ENCODE measurements at places on chromosomes 7 and 10.

- no peak for DNase-seq
Observed at GRCh38 chr7:158414002-158414401, 173.6 kb downstream of the PTPRN2 start.

DNA sequence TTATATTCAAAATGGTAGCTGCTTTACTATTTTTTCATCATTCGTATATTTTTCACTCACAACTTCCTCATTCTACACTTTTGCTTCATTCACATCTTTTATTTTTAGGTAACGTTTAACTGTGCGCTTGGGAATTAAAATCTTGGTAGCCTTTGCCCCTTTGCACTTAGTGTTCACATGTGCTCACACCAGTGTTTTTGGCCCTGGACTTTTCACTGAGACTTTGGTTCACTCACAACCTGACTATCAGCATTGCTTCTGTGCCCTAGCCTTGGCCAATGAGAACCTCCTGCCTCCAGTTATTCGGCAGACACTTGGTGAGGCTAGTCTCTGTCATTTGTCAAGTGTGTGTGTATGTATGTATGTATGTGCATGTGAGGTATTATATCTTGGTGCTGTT is 596.9 kb downstream of the SORCS1 start:
- DNase-seq: no peak

GRCh38 chr10:71431239-71432100 is 34.8 kb downstream of the CDH23 start:
- no peak for DNase-seq

GRCh38 chr10:6590100-6590499 is 10.0 kb upstream of the PRKCQ start:
- no peak for DNase-seq

DNA sequence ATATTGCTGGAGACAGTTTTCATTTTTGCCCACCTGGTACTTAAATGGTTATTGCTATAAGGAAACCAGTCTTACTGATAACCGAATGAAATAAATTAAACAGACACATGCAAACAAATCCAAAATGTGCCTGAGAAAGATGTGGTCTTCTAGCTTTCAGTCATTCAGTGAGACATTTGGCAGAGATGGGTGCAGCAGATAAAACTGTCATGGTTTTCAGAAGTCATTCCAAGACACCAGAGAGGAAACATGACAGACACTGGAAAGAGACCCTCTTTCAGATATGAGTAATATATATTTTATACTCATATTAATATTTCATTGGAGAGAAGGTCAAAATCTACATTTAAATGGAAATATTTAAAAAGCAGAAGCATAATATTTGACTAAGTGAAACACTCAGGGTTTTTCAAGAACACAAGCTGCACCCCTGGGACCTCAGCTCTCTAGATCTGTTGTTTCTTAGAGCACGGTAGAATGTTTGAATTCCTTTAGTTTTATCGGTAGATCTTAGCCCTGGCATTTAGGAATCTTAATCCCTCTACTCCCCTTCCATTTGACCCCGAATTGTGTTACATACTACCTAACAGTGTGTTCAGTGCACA is 246.1 kb downstream of the AUTS2 start:
- no peak for DNase-seq

DNA sequence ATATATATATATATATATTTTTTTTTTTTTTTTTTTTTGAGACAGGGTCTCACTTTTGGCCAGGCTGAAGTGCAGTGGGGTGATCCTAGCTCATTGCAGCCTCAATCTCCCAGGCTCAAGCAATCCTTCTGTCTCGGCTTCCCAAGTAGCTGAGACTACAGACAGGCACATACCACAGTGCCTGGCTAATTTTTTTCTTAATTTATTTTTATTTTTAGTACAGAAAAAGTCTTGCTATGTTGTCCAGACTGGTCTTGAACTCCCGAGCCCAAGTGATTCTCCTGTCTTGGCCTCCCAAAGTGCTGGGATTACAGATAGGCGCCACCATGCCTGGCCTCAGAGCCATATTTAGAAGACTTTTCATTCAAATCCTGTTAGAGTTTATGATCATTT is 79.6 kb downstream of the PRTFDC1 start:
- no peak for DNase-seq

DNA sequence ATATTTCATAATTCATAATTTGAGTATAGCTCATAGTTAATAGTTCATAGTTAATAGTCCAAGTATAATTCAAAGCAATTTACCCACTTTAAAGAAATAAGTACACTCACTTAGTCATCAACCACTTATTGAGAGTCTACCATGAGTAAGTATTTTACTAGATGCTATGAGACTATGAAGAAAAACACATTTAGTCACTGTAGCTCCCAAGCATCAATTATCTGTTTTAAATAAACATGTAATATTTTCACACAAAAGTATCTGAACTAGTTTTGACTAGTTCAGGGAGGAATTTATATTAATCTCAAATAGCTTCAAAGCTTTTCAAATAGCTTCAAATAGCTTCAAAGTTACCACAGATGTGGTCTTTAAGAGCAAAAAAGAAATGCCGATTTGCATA is 119.2 kb downstream of the ANK3 start:
- DNase-seq: no peak

DNA sequence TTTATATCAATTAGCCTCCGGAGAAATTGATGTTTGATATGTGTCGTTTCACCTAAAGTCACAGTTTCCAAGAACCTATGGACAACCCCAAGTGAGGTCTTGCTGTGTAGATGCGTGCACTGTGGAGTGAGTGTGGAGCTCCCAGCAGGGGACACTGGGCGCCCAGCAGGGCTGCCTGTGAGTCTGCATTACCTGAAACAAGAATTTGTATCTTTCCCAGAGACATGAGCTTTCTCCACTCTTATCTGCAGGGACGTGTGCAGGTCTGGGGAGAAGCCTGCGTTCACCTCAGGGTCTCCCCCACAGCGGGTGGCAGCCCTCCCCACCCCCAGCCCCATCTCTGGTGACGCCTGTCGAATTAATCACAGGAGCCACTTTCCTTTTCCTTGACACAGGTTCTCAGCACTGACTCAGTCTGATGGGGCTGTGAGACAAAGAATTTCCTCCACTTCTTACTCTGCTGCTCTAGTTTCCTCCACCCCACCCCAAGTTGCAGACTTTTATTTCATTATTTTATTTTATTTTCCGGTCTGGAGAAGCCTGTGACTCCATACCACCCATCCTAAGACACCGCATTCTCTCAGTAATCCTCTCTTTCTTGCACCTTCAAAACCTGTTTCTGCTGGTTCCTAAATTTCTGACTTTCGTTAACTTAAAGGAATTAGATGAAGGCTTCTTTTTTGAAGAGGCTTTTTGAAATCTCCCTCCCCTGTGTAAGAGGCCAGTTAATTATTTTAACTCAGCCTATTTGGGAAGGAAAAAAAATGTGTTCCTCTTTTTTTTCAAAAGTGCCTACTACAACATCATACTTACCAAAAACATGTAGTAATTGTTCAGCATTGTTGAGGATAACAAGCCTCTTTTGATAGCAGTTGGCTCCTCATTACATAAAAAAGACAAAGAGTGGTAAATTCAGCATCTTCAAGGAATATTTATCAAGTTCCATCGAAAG is 17.0 kb upstream of the INSIG1 start:
- DNase-seq: no peak

GRCh38 chr10:49076741-49077521 is 38.4 kb downstream of the VSTM4 start:
- DNase-seq: no peak

- DNase-seq: no peak
Observed at GRCh38 chr7:44112997-44113763, 9.0 kb downstream of the AEBP1 start.

DNA sequence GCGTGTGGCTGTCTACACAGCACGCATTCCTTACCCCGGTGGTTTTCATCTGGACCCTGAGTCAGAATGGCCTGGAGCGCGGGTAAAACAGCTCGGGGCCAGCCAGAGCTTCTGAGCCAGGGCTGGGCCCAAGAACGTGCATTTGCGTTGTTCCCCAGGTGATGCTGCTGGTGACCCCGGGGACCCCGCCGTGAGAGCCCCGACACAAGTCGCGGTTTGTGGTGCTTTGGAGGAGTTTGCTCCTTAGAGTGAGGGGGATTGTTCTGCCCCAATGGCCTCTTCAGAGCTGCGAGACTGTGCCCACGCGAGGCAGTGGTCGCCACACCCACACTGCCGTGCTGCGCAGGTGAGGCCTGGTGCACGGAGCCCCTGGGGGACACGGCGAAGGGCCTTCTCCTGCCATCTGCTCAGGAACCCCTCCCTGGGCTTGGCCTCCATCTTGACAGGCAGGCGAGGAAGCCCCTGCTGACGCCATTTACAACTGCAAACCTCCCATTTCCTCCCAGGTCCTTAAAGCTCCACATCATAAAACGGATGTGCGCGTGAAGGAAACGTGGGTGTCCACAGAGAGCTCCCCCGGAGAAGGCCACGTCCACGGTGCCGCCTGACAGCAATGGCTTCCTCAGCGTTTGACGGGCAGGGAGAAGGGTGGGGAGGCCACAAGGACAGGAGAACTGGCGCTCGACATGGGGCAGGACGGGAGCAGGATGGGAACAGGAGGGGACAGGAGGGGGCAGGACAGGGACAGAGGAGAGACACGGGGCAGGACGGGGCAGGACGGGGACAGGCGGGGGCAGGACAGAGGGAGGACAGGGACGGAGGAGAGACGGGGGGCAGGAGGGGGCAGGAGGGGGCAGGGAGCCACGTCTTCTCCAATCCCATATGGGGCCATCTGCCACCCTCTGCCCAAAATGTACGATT is 477.2 kb downstream of the DNAJB6 start:
- DNase-seq: no peak

DNA sequence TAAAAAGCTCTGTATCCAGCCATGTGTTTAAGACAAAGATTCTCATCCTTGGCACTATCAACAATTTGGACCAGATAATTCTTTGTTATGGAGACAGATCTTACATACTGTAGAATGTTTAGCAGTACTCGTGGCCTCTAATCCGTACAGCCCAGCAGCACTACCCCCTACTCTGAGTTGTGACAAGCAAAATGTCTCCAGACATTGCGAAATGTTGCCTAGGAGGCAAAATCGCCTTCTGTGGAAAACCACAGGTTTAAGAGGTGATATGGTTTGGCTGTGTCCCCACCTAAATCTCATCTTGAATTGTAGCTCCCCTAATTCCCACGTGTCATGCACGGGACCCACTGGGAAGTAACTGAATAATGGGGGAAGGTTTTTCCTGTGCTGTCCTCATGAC is 186.7 kb downstream of the CHCHD3 start:
- no peak for DNase-seq

DNA sequence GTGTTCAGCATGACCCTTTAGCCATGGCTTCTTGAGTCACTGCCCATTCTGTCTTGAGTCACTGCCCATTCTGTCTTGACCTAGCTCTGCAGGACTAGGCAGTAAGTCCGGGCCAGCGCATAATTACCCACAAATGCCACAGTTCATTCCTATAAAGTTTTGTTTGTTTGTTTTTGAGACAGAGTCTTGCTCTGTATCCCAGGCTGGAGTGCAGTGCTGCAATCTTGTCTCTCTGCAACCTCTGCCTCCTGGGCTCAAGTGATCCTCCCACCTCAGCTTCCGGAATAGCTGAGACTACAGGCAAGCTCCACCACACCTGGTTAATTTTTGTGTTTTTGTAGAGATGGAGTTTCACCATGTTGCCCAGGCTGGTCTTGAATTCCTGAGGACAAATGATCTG is 32.7 kb upstream of the TARP start:
- no peak for DNase-seq

GRCh38 chr10:52256832-52257691 is 57.0 kb upstream of the DKK1 start:
- no peak for DNase-seq

- DNase-seq: no peak
Observed at GRCh38 chr10:106592396-106592795, 572.1 kb downstream of the SORCS1 start.

DNA sequence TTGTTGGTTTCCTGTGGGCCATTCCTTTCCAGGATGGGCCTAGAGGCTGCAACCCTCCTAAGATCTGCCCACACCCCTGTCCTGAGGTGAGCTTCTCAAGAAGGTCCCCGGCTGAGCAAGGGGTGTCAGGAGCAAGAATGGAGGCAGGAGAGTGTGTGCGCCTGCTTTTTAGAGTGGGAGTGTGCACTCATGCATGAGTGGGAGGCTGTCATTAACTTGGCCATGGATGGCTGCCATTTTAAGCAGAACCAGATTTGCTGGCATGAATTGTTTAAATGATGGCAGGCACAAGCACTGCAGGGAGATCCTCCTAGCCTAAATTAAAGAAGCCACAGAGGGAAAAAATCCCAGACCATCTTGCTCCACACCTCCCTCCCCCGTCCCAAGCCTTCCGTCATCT is 2.9 kb upstream of the SGPL1 start:
- DNase-seq: no peak

DNA sequence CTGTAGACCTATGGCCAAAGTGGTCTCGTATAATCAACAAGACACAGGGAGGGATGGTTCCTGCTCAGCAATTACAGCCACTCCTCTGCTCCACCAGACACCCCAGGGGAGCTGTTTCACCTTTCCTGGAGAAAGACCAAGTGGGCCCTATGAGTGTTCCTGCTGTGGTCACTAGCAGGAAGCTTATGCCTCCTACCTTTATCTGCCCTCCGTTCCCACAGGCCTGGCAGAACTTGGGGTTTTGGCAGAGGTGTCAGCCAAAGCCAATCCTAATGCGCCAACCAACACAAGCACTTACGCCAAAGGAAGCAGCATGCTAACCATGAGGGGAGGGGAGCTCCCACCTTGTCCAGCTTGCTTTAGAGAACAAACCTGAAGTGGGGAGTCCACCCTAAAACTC is 31.2 kb downstream of the XPNPEP1 start:
- DNase-seq: no peak

DNA sequence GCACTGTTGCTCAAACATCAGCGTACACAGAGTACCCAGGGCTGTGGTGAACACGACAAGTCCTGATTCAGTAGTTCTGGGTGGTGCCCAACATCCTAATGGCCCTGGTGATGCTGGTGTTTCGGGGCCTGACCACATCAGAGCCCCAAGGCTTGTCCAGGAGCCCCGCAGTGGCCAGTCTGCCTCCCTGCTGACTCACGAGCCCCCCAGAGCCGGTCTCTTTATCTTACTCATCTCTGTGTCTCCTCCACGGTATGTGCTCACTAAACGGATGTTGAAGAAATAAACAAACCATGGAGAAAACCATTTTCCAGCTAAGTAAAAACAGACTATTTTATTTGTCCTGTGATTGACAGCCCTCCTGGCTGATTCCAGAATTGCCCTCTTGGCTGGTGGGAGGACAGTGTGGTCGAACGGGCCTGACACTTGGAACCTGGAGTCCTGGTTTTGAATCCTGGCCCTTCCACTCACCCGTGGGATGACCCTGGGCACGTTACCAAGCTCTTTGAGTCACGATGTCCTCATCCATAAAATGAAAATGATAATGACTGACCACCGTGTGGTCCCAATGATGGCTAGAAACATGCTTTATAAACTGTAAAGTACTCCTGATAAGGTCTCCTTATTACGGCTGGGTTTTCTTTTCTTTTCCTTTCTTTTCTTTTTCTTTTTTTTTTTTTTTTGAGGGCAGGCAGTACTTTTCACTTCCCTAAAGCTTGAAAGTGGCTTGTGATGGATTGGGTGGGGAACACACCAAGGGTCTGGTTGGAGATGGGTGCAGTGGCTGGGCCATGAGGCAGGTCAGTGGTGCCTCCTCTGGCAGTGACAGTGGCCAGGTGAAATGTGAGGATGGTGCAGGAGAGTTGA is 5.7 kb downstream of the HIP1 start:
- no peak for DNase-seq

All from activated T-cell treated with anti-CD3 and anti-CD28 coated beads for 24 hours (primary cell).